ENCODE measurements at places on chromosomes 1 and 21.

DNA sequence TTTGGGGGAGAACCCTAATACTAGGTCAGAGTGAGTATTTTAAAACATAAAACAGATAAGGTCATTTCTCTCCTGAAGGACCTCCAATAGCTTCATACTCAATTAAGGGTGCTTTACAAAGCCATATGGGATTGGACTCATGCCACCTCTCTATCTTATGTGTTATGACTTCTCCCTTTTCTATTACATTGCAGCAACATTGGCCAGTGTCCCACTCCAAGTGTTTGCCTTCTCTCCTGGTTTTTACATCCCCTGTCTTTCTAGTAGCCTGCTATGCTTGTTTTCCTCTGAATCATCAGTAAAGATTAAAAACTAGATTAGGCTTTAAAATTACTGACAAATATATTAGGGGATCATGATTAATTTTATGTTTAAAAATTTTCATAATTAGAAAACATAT lies 66.6 kb downstream of the SCMH1 start:
- DNase-seq: no peak

- DNase-seq: no peak
Observed at GRCh38 chr21:28332796-28333195, 659.9 kb downstream of the LTN1 start.

- DNase-seq: no peak
Observed at GRCh38 chr21:16113052-16113715, 383.4 kb downstream of the USP25 start.

- no peak for DNase-seq
Observed at GRCh38 chr1:6909857-6910256, 124.6 kb downstream of the CAMTA1 start.

GRCh38 chr1:156477526-156478249 lies 22.9 kb downstream of the MEF2D start:
- DNase-seq: no peak

All from renal cortex interstitium (tissue), 15 donors.